ENCODE measurements at places on chromosomes 7 and 10. TPM values are rescaled to one million over a fixed set of nuclear protein-coding genes. Genes with fewer than 3 reads are reported as not detected.

Gene IPMK
- total RNA-seq, result 6.7 TPM

DNA sequence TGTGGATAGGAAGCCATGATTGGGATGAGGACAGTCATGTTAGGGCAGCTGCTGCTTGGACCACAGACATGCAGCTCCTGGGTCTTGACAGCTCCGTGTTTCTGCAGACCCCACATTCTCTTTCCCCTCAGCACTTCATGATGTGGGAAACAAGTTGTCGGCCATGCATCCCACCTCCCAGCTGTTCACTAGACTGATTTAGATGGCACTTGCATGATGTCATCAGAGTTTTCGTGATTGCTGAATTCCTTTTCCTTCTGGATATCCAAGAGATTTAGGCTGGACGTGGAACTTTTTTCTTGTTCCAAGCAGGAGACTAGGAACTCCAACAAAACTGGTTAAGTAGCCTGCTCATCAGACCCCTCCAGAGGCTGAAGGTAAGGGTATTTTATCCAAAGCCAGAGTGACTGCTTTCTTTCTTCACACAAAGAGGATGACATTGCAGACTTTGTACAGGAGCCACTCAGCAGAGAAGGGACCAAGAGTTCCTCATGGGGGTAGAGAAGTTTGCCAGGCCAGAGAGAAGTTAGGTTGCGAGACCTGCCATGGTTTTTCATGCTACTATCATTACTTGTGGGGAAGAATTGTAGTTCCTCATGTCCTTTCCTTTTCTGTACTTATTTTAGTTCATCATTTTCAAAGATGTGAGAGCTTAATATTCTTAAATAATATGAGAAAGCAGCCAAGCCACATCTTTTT, 117.7 kb upstream of the GJD4 start:
- H3K27ac ChIP-seq, result no peak overlapping the region
- peaks cover 70% of the 10 kb centered on the region for H3K36me3 ChIP-seq
- H3K27me3 ChIP-seq, result no peaks in the 10 kb centered on the region
- no peak for DNase-seq
- peaks cover 43% of the 10 kb centered on the region for H3K4me1 ChIP-seq

DNA sequence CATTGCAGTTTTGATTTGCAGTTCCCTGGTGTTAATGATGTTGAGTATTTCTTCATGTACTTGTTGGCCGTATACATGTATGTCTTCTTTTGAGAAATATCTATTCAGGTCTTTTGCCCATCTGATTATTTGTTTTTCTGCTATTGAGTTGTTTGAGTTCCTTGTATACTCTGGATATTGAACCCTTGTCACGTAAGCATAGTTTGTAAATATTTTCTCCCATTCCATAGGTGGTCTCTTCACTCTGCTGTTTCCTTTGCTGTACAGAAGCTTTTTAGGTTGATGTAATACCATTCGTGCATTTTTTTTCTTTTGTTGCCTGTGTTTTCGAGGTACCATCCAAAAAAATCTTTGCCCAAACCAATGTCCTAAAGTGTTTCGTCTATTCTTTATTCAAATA, 43.6 kb upstream of the LRRC17 start:
- no peak for DNase-seq
- H3K4me3 ChIP-seq, result no peak overlapping the region
- peaks cover 16% of the 10 kb centered on the region for H3K36me3 ChIP-seq
- H3K27ac ChIP-seq, result no peak overlapping the region
- H3K27me3 ChIP-seq, result no peaks in the 10 kb centered on the region

GRCh38 chr7:27640884-27641574, 21.7 kb downstream of the HIBADH start:
- H3K4me1 ChIP-seq, result peaks cover 19% of the 10 kb centered on the region
- H3K27me3 ChIP-seq, result no peaks in the 10 kb centered on the region
- H3K36me3 ChIP-seq, result peaks cover 56% of the 10 kb centered on the region
- DNase-seq, result no peak
- no peak overlapping the region for H3K4me3 ChIP-seq
